ENCODE measurements at places on chromosomes 2 and 18. TPM values are rescaled to one million over a fixed set of nuclear protein-coding genes. Genes with fewer than 3 reads are reported as not detected.

- H3K27me3 ChIP-seq = no peaks in the 10 kb centered on the region
- no peaks in the 10 kb centered on the region for H3K4me1 ChIP-seq
- H3K27ac ChIP-seq = no peak overlapping the region
Measured at GRCh38 chr2:66344087-66344663, 90.8 kb upstream of the MEIS1 start.

SEC11C gene
- total RNA-seq = 69.8 TPM

GRCh38 chr2:164257742-164258141 is 363.5 kb downstream of the GRB14 start:
- no peak overlapping the region for H3K27ac ChIP-seq
- no peaks in the 10 kb centered on the region for H3K36me3 ChIP-seq
- H3K27me3 ChIP-seq = no peaks in the 10 kb centered on the region
- no peaks in the 10 kb centered on the region for H3K4me1 ChIP-seq
- H3K4me3 ChIP-seq = no peak overlapping the region

DNA sequence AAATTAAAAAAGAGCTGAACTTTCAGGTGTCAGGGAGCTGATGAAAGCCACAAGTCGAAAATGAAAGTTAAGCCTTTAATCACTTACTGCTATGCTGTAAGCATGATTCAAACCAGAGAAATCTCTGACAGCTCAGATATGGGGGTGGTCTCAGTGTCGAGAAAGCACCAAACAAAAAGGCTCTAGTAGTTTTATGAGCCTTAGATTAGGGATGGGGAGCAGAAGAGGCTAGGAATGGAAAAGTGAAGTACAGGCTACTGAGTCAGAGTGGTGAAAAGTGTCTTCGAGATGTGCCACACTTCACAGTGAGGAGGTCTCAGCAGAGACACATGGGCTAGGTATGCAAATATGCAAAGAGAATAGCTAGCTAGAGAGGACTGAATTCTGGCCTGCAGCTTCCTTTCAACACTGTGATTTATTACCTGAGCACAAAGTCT is 482.2 kb downstream of the SPAG16 start:
- H3K4me1 ChIP-seq = no peaks in the 10 kb centered on the region
- no peak overlapping the region for H3K27ac ChIP-seq
- no peak overlapping the region for H3K4me3 ChIP-seq
- no peaks in the 10 kb centered on the region for H3K27me3 ChIP-seq
- no peaks in the 10 kb centered on the region for H3K36me3 ChIP-seq

DNA sequence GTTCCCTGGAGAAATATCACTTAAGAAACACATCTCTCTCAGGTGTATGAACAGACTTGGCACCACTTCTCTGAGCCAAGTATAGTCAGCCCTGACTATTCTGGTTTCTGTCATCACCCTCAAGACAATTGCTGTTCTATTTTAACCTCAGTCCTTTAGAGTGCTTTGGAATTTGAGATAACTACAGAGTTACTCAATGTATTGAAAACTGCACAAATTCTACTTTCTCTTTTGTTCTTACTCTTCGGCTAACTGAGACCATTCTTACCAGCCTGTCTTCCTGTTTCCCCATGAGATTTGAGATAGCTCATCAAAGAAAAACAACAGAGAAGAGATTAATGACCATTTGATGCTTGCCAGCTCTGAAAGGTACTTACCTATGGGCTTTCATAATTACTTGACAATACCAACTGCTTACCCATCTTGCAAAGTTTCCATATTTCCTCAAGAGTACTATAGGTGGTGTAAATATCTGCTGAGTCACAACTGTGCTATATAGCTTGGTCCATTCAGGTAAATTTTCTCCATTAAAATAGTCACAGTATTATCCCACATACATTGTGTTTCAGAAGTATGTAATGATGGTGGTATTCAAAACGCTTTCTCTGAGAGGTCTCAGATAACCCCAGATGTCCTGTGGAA is 467.5 kb upstream of the CHST9 start:
- H3K4me1 ChIP-seq = no peaks in the 10 kb centered on the region
- H3K36me3 ChIP-seq = no peaks in the 10 kb centered on the region

PDCD1 gene
- total RNA-seq = 0.87 TPM

DNA sequence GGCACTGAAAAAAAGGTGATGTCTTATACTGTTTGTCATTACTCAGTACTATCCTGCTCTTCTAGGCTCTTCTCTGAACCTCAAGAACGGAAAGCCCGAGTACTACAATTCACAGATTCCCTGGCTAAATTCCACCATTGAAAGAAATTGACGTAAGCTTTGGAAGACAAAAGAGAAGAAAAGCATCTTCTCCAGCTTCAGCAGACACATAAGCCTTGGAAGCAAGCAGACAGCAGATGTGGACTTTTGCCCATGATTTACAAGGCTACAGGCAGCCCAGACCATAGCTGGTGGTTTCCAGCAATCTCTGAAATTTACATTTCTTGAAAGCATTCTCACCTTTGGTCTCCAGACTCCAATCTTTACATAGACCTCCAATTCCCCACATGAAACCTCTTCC is 289.0 kb downstream of the C1D start:
- no peaks in the 10 kb centered on the region for H3K27me3 ChIP-seq
- no peaks in the 10 kb centered on the region for H3K36me3 ChIP-seq
- H3K4me3 ChIP-seq = no peak overlapping the region
- no peak for DNase-seq

DNA sequence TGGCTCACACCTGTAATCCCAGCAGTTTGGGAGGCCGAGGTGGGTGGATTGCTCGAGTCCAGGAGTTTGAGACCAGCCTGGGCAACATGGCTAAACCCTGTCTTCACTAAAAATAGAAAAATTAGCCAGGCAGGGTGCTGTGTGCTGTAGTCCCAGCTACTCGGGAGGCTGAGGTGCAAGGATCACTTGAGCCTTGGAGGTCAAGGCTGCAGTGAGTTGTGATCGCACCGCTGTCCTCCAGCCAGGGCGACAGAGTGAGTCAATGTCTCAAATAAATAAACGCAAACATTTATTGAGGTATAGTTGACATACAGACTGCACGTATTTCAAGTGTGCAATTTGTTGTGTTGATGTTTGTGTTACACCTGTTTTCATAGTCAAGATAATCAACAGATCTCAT is 19.7 kb downstream of the EPC2 start:
- no peak for DNase-seq
- no peak overlapping the region for H3K27ac ChIP-seq
- H3K4me3 ChIP-seq = no peak overlapping the region
- H3K27me3 ChIP-seq = no peaks in the 10 kb centered on the region

PRSS56 gene
- total RNA-seq = not detected

DNA sequence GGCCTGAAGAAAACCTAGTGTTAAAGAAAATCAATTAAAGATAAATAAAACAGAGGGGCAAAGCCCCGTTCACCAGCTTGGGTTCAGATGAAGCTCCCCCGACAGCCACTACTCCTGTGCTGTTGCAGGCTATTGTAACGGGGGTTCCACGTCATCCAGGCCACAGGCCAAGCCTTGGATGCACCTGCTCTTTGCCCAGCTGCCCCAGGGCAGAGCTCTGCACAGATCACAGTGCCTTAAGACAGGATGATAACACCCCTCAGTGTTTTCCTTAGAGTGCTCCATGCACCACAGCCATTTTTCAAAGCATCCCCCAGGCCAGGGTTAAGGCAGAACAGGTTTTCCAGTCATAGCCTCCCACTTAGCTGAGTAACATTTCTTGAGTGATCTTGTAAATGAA is 32.0 kb downstream of the FASTKD2 start:
- no peaks in the 10 kb centered on the region for H3K36me3 ChIP-seq
- no peaks in the 10 kb centered on the region for H3K27me3 ChIP-seq
- H3K4me1 ChIP-seq = no peaks in the 10 kb centered on the region
- H3K27ac ChIP-seq = no peak overlapping the region
- H3K4me3 ChIP-seq = no peak overlapping the region
- no peak for DNase-seq

DNA sequence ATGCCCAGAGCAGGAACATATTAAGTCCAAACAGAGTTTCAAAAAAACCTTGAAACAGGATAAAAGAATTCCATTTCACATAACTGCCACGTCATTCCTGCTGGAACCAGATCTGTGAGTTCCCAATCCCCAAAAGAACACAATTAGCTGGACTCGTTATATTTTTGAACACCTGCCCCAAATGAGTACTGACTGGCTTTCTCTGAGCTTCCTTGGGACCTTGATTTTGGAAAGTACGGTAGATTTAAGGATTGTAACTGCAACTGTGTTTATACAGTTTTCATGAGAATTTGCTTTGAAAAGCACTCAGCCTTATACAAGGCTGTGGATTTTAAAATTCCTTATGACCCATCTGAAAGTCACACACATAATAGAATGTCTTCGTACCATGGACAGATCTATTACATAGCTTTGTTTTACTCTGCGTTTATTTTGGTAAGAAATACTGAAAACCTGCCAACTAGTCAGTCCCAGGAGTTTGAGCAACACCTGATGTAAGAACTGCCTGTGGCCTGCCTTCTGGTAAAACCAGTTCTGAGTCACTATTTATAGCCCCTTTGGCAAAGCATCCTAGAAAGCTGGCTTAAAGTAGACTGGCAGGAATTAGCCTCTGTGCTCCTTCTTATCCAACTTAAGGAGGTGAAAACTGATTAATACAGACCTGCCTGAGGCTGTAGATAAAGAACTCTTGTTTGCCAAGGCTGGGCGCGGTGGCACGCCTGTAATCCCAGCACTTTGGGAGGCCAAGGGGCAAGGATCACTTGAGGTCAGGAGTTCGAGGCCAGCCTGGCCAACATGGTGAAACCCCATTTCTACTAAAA is 48.1 kb downstream of the MERTK start:
- H3K4me1 ChIP-seq = no peaks in the 10 kb centered on the region
- H3K27ac ChIP-seq = no peak overlapping the region
- no peaks in the 10 kb centered on the region for H3K27me3 ChIP-seq
- H3K36me3 ChIP-seq = no peaks in the 10 kb centered on the region

DNA sequence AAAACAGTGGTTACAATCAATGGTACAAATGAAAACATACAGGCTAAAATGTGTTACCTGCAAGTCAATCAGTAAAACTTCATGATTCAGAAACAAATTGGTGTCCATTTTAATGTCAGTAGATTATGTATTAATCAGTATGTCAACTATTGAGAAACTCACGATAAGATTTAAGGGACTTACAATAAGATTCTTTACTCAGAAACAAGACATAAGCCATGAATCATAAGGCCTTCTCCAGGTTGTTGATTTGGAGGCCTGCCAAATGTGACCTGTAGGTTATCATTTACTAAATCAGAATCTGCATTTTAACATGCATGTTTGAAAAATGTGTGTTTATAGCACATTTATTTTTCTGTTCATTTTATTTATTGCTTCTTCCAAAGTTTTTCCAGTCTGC is 623.1 kb downstream of the CCDC85A start:
- no peaks in the 10 kb centered on the region for H3K4me1 ChIP-seq
- DNase-seq = no peak
- H3K36me3 ChIP-seq = no peaks in the 10 kb centered on the region
- no peak overlapping the region for H3K27ac ChIP-seq

NEURL3 gene
- total RNA-seq = not detected

MARCO gene
- not detected for total RNA-seq

GRCh38 chr18:58177004-58177717 is 133.1 kb downstream of the NEDD4L start:
- H3K4me3 ChIP-seq = no peak overlapping the region
- DNase-seq = no peak
- H3K27me3 ChIP-seq = no peaks in the 10 kb centered on the region
- no peaks in the 10 kb centered on the region for H3K4me1 ChIP-seq

GRCh38 chr2:152175368-152176112 is at the start of gene STAM2:
Gene STAM2 (minus strand): TSS chr2:152175763. CDS start chr2:152175642, 121 bp downstream.
- H3K27ac ChIP-seq = peak within 1 kb of the TSS; percentile 99
- no peaks in the 10 kb centered on the region for H3K36me3 ChIP-seq
- peaks cover 26% of the 10 kb centered on the region for H3K4me1 ChIP-seq
- no peaks in the 10 kb centered on the region for H3K27me3 ChIP-seq
- DNase-seq = peak; percentile 96

- no peak overlapping the region for H3K27ac ChIP-seq
- H3K36me3 ChIP-seq = no peaks in the 10 kb centered on the region
- H3K4me3 ChIP-seq = no peak overlapping the region
- no peak for DNase-seq
- H3K4me1 ChIP-seq = no peaks in the 10 kb centered on the region
Measured at GRCh38 chr2:120020554-120020953, 7.7 kb downstream of the EPB41L5 start.

C1D gene
- 20.1 TPM for total RNA-seq

GRCh38 chr2:104434966-104435365 is 418.9 kb upstream of the POU3F3 start:
- H3K4me3 ChIP-seq = no peak overlapping the region
- no peak overlapping the region for H3K27ac ChIP-seq
- DNase-seq = no peak
- no peaks in the 10 kb centered on the region for H3K27me3 ChIP-seq
- H3K4me1 ChIP-seq = peaks cover 4% of the 10 kb centered on the region
- no peaks in the 10 kb centered on the region for H3K36me3 ChIP-seq

AGXT gene
- total RNA-seq = not detected

DNA sequence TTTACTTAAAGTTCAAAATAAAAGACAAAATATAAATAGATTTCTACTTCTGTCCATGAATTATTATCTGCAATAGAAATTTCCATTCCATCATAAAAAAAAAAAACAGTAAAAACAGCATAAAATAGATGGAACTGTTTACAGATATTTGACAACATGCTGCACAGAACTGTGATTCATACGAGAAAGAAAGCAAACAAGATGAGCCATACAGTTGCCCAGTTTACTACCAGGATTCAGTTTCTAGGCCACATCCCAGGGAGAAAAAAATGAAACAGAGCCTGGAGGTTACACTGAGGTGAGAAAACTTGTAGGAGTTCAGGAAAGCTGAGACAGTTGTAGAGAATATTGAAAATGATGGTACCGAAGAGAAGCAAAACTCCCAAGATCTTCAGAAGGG is 1426.9 kb upstream of the ACVR2A start:
- H3K27me3 ChIP-seq = no peaks in the 10 kb centered on the region
- no peaks in the 10 kb centered on the region for H3K36me3 ChIP-seq
- H3K4me3 ChIP-seq = no peak overlapping the region
- DNase-seq = no peak
- no peak overlapping the region for H3K27ac ChIP-seq

VIT gene
- not detected for total RNA-seq

DNA sequence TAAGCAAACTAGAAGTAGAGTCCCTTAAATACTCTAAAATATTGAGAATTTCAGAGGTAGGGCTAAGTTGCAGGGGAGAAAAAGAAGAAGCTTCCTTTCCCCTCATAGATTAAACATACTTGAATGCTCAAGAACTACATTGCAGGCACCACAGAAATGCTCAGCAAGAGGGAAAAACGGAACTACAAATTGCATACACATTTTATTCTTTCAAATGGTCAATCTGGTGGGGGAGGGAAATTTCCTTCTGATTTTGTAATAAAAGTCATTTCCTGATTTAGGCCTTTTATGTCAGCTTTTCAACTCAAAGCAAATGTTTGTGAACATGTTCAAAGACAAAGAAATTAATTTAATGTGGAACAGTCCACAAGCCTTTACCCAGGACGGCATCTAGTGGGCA is 33.0 kb downstream of the FARSB start:
- H3K4me1 ChIP-seq = no peaks in the 10 kb centered on the region
- no peak overlapping the region for H3K27ac ChIP-seq
- no peak overlapping the region for H3K4me3 ChIP-seq
- no peaks in the 10 kb centered on the region for H3K27me3 ChIP-seq

GRCh38 chr18:46562674-46563192 is 94.3 kb downstream of the LOXHD1 start:
- H3K27ac ChIP-seq = no peak overlapping the region
- no peaks in the 10 kb centered on the region for H3K4me1 ChIP-seq
- H3K4me3 ChIP-seq = no peak overlapping the region

Measured in B cell (primary cell).